ENCODE measurements at places on chromosomes 12 and 14.
A peak's percentile ranks its signal among the peaks of the same experiment; 100 is the strongest.

DNA sequence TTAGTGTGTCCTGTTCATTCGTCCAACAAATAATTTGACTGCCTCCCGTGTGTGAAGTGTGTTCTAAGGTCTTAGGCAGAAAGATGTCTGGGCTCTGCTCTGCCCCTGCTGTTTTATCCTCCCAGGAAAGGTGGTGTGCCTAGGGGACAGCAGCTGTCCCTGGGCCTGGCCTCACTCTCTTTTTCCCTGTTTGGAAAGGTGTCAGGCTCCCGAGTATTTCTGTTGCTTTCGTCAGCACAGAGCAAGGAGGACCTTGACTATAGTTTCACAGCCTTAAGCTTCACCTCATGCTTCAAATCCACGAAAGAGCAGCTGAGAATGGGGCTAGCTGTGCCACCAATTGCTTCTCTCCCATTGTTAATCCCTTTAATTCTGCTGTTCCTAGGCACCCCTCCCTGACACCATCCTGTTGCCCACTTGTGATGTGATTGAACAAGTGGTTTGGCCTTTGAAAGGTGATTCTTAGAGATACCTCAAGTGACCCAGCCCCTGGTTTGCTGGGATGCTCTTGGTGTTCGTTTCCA lies 54.2 kb downstream of the TGFB3 start:
- no peak for DNase-seq

GRCh38 chr12:52358575-52359350 lies 8.5 kb downstream of the KRT85 start:
- no peak for DNase-seq

- no peak for DNase-seq
Measured at GRCh38 chr14:83164591-83164990, 1630.9 kb upstream of the SEL1L start.

GRCh38 chr12:52539083-52539820 lies 13.7 kb downstream of the KRT71 start:
- peak; percentile 25 for DNase-seq

DNA sequence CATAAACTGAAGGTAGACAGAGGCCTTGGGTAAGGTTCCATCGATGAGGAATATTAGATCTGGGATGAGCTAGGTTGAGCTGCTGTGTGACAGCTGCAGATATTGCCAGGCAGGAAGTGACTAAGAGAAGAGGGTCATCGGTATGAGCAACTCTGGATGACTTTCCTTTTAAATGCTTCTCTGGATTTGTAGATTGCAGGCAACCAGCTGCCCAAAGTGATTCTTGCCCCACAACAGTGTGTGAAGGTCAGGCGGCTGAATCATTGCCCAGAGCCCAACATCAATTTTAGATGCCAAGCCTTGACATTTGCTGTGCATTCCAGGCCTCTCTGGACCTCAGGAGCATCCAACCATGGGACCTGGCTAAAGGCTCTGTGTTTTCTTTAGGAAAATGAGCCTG lies 255.9 kb downstream of the DPF3 start:
- DNase-seq: no peak

DNA sequence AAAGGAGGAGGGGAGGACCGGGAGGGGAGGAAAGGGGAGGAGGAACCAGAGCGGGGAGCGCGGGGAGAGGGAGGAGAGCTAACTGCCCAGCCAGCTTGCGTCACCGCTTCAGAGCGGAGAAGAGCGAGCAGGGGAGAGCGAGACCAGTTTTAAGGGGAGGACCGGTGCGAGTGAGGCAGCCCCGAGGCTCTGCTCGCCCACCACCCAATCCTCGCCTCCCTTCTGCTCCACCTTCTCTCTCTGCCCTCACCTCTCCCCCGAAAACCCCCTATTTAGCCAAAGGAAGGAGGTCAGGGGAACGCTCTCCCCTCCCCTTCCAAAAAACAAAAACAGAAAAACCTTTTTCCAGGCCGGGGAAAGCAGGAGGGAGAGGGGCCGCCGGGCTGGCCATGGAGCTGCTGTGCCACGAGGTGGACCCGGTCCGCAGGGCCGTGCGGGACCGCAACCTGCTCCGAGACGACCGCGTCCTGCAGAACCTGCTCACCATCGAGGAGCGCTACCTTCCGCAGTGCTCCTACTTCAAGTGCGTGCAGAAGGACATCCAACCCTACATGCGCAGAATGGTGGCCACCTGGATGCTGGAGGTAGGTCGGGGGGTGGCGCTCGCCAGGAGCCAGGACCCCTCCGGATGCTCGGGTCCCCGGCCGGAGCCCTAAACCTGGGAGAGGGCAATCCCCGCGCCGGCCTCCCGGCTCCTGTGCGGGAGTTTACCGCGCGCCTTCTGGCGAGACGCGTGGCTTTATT lies at the start of gene CCND2:
Gene CCND2, plus strand, starts transcription at position 111 of the 744 bp plus-strand sequence. Its CDS starts 279 bp downstream, at position 390.
- peak; percentile 74 for DNase-seq

- DNase-seq: no peak
Measured at GRCh38 chr14:52640137-52640536, 55.2 kb downstream of the ERO1A start.

GRCh38 chr12:92156704-92157395 lies 11.2 kb upstream of the BTG1 start:
- no peak for DNase-seq

DNA sequence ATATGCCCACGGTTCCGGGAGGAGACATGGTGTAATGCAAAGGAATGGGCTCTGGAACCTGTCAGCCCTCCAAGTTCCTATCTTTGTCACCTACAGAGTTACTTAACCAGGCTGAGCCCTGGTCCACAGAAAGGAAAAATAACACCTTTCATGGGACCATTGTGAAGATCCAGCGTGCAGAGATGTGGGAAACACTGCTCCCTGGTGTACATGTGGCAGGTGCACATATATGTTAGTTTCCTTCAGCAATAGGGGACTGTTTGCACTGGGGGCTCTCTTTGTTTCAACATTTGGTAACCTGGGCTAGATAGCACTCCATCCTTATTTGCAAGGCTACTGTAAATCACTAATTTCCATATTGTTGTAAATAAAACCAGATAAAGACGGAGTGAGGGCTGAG lies 72.3 kb downstream of the ANO2 start:
- no peak for DNase-seq

DNA sequence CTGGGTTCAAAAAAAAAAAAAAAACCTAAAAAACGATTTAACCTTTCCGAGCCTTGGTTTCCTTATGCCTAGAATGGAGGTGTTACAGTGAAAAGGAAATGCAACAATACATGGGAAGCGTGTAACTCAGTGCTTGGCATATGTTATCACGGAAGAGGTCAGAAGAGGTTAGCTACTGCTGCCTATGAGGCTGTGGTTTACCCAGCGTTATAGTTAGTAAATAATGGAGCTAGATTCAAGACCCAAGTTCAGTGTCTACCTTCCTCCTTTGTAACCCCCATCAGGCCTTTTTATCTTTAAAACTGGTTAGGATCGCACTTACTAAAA lies 839 bp downstream of the IFT43 start:
- no peak for DNase-seq

DNA sequence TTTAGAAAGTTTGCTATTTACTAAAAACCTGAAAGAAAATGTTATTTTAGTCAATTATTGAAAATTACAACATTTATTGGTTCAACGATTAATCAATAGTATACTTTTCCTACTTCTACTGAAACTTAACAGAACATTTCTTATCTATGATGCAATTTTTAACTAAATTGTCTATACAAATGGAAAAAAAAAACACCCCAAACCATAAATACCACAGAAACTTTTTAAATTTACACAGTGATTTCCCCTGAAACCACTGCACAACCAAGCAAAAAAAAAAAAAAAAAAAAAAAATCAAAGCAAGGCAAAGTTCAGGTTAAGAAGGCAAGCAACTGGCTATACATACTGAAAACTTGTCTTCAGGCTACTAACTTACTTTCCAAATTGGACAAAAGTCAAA lies 71.9 kb upstream of the POC1B start:
- no peak for DNase-seq

- no peak for DNase-seq
Measured at GRCh38 chr12:6469092-6469491, 1.4 kb downstream of the VAMP1 start.

DNA sequence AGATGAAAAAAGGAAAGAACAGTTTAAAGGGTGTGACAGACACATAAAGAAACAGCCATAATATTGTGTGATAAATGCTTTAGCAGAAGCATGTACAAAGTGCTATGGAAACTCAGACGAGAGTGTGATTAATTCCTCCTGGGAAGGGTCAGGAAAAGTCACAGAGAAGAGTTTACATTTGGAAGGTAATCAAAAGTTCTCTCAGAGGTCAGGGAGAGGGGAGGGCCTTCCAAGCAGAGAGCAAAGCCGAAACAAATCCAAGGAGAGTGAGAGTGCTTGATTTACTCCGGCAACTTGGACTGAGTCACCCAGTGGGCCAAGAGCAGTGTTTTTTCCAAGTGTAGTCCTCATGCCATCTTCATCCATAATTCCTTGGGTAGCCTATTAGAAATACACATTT lies 108.3 kb downstream of the IGF1 start:
- DNase-seq: no peak

GRCh38 chr12:52644078-52644415 lies 8.0 kb downstream of the KRT2 start:
- DNase-seq: no peak

GRCh38 chr14:61034416-61035120 lies 53.5 kb downstream of the SLC38A6 start:
- peak; percentile 6 for DNase-seq

DNA sequence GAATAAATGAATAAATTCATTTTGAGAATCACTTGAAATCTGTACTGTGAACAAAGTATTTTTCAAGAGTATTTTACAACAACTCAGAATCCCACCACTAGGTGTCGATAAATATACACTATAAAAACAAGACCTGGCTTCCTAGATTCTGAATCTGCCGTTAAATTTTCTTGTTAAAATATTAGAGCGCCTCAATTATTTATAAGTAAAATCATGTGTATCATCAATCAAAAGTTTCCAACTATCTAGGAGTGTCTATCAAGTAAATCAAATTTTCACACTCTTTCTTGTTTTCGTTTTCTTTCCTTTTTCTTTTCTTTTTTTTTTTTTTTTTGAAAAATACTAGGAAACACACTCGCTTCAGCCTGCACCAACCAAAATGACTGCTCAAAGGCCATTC lies 179.2 kb upstream of the DCN start:
- no peak for DNase-seq

- DNase-seq: no peak
Measured at GRCh38 chr12:131017477-131017991, 63.8 kb downstream of the ADGRD1 start.

DNA sequence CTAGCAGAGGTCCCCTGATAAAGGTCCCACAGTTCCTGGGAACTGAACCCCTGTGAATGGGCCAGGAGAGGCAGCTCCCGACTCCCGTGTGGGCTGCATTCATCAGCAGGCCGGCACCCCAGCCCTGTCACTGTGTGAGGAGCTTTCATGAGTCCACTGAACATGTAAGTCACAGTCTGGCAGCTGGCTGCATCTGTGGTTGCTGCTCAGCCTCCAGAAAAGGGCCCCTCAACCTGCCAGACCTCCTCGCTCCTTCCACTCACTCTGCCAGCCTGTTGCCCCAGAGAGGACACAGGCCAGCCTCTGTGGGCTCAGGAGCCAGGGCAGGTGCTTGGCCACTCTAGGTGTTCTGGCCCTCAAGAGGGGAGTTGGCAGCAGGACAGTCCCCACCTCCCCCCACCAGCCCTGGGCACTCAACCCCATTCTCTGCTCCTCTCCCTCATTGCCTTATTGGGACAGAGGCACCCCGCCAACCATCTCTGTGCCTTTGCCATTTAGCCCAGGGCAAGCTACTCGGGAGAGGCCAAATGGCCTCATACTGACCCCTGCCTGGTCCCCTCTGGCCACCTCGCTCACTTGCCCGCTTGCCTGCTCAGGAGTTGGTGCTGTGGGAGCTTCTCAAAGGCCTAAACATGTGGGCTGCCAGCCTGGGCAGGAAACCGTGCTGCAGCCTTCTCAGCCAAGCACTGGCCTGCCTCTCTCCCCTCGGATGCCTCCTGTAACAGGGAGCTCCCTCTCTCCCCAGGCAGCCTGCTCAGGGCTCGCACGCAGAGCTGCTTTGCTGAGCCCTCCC lies 1.9 kb downstream of the RTL1 start:
- DNase-seq: no peak

DNA sequence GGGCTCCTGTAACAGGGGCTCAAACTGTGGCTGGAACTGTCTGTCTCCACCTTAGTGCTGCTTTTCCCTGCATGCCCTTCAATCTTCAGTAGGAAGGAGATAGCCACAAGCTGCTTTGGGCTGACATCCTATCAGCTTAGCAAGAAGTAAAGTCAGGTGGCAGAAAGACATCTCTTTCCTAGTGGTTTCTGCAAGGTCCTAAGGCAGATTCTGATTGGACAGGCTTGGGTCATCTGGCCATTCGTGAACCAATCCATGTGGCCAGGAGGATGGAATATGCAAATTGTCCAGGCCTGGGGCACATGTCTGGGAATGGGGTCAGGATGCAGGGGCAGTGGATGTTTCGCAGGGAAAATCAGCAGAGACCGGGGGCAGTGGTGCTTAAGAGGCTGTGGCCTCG lies 5.2 kb downstream of the RITA1 start:
- no peak for DNase-seq

- no peak for DNase-seq
Measured at GRCh38 chr12:57996520-57996919, 55.2 kb downstream of the ATP23 start.

DNA sequence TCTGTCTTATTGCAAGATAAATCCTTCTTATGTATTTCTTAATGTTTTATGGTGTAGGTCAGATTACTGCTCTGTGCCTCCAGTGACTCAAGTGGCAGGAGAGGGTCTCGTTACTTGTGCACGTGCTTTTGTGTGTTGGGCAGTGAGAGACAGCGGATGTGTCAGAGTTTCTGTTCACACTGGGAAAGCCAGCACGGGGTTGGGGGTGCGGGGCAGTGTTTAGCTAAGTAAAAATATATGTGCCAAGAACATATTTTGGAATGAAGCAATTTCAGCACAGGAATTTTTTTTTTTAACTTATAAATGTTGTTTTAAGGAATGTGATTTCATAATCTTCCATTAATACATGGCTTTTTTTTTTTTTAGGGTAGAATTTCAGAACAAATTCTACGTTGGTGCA lies 4.5 kb upstream of the DNAH10 start:
- DNase-seq: no peak

DNA sequence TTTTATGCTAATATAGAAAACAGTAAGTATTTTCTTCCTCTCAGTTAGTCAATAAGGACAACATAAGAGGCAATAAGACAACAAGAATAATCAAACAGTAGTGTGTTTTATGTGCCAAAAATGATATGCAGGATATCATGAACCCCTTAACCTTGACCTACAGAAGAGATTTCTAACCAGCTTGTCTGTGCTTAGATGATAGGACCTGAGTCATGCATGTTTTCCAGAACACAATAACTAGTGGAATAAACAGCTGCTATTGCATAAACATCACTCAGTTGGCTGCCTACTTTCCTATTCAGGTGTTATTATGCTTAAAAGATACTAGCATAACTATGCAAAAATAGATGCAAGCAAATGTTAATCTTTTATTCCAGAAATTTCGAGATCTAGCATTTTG lies 282.5 kb downstream of the PRKD1 start:
- DNase-seq: no peak

DNA sequence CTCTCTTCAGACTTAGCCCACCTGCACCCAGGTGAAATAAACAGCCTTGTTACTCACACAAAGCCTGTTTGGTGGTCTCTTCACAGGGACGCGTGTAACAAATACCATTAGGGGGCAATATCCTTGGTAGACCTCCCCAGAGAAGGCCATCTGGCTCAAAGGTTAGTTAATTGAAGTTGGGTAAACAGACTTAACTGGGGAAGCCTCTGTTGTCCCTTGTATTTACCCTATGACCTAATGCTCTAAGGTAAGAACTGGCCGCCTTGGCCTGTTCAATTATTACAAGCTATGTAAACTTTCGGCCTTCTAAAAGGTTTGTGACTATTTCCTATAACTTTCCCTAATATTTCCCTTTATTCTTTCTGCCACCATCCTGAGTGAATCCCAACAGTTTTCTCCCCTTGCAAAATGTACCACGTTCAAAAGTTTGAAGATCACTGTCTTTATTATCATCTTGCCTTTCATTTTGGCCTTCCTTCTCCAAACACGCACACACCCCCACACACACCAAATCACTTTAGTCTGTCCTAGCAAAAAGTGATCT lies 15.3 kb upstream of the LYZ start:
- DNase-seq: no peak
